ENCODE measurements at places on chromosomes 4 and X.

DNA sequence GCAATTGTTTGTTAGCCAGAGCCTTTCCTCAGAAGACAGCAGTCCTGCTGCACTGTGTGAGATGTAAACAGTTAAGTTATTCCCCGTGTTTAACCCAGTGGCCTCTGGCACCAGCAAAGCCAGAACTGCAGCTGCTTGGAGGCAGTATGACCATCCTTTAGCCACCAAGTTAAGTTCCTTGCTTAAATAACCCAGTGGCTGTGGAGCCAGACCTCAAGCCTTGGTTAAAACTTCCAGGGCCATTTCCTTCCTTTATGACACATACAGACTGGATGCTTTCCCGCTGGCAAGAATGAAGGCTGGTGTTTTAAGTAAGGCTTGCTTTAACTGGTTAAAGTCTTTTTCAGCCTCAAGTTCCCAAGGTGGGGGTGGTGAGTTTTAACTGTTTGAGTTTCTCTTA lies 379.8 kb downstream of the DCAF12L2 start:
- no peak for DNase-seq

- no peak for DNase-seq
These were observed 6.4 kb downstream of the USP11 start for GRCh38 chrX:47239199-47239598.

- DNase-seq, result no peak
These were observed 203.0 kb downstream of the GRIA2 start for GRCh38 chr4:157423526-157424020.

DNA sequence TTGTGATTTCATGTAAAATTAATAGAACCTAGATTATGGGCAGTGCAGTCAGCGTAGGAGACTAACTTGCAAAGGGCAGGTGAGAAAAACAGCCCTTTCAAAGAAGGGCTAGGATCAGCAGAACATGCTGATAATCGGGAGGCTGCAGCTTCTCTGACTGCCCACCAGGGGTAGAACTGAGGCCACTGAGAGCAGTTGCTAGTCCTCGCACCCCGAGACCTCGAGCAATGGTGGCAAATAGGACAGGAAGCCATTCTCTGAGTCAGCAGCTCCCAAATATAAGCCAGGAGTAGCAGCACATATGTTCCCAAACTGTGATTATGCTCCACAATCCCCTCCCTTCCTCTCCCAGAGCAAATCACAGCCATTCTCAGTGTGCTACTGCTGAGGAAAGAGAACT lies 186.5 kb downstream of the MSL3 start:
- no peak for DNase-seq

DNA sequence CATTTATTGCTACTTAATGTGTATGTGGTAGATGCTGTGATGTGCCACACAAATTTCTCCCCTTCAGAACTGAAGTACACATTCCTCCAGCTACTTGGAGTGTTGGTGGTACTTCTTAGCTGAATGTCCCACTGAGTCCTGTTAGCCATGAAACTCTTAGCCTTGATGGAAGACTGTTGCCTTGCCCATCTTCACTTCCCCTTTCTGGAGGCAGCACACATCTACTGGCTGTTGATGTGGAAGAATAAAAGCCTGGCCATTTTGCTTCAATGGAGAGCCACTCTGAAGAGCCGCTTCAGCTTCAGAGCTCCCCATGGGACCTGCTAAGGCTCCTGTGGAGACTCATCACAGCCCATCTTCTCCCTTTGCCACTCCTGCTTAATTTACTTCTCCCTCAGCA lies 157.7 kb upstream of the PITX2 start:
- DNase-seq, result no peak

DNA sequence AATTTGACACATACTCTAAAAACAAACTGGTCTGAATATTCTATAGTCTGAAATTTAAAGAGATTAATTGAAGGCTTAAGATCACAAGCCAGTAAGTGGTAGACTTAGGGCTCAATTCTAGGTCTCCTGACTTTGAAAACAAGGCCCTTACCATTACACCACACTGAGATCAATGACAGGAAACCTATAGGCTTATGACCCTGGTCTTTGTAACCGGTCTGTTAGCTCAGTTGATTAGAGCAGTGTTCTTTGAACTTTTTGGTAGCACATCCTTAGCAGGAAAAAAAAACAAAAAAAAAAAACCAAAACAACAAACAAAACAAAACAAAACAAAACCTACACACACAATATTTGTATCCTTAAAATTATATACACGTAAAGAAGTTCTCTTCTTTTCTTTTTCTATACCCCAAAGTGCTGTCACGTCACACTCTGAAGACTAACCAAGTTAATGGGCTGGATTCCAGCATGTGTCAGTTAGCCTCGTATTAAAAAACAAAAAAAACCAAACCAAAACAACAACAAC lies 55.4 kb downstream of the RPS6KA3 start:
- no peak for DNase-seq

- no peak for DNase-seq
These were observed 145.4 kb upstream of the PLAC1 start for GRCh38 chrX:134803551-134804183.

DNA sequence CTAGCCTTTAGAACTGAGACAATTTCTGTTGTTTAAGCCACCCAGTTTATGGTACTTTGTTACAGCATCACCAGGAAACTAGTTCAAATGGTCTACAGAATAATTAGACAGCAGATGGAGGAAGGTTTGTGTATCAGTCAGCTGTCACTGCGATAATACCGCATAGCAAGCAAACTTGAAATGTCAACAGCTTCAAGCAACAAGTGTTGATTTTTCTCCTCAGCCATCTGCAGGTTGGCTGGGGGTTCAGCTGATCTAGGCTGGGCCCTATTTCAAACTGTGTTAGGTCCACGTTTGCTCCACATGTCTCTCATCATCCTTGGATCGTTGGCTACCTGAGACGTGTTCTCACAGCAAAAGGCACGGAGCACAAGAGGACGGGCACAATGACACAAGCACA lies 19.2 kb upstream of the PHEX start:
- DNase-seq, result no peak

DNA sequence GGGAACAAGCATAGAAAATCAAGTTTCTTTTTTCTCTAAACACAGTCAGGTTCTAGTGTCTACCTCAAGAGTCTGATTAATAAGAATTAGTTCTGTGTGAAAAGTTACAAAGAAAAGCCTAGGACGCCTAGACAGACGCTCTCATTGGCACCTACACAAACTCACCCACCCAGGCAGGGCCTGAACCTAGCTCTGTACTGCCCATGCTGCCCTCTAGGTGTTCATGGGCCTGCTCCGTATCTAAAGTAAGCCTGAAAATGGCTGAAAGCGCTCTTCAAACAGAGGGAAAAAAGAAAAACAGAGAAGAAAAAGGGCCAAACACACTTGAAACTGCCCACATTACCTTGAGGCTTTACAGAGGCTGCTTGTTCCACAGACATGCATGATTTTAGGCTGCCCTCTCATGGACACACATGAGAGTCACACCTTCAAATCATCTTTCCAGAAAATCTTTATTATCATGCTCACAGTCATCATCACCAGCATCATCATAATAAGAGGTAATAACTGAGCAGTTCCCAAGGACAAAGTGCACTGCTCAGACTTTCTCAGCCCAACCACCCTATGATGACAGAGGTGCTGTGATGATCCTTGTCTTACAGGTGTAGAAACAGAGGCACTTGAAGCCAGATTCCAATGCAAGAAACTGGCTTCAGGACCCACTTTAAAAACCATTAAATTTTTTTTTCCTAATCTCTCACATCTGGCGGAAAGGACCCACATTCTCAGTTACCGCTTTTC lies 49.6 kb downstream of the MAP7D2 start:
- DNase-seq, result no peak

DNA sequence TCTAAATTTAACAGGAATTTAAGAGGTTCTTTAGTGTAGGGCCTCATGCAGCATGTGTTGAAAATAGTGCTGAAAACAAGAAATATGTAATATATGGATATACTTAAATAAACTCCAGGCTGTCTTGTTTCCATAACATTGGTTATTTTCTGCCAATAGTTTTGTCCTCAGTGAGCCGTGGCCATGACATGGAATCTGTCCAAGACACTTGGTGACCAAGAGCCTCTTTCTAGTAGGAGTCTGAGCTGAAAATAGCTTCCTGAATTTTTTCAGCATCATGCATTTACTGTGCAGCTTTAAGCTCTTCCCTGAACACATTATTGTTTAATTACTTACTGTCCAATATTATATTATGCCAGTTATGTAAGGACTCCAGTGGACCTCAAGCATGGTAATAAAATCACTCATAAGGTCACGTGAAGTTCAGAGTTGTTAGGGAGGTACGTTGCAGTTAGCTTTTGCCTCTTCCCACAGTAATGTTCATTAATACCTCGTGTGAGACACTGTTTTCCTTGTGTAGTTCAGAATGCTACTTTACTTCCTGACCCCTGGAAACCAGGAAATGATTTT lies 488.2 kb downstream of the GRID2 start:
- no peak for DNase-seq
